NCI-H146 (cell line): ENCODE measurements at places on chromosomes 4 and X.
A peak's percentile ranks its signal among the peaks of the same experiment; 100 is the strongest.

DNA sequence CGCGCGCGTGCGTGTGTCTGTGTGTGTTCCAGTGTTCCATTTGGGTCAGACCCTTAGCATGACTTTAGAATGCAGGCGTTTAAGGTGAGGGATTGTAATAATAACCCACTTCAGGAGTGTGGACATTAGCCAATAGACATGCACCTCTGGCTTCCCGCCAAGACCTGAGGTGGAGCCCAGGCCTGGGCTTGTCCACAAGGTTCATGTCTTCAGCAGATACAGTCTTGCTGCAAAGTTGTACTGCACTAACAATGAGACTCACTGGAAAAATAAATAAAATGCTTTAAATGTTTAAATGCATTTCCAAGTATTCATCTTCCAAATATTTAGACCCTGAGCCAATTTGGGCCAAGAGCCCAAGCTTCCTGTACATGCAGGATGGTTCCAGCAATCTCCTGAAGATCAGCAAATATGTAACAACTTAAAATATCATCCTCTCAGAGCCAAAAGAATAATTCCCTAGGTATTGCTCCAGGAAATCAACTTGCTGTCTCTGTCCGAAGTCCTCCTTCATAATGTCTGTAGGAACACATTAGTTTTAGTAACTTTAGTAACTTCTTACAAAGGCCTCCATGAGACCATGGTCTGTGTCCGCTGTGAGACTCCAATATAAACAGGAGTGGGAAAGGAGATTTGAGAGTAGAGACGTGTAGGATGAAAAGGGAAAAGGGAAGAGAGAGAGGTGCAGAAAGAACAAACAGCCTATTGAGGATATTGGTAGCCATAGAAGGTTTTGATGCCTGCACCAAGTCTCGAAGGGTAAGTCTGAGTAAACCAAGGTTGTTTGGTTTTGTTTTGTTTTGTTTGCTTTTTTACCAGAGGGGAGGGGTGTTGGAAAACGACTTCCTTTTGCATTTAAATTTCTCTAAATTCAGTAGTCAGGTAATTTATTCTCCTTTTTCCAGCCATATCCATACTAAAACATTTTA is 98.5 kb upstream of the KLF3 start:
- no peak for DNase-seq

- peak; percentile 0 for DNase-seq
These were observed 389.9 kb upstream of the EMCN start for GRCh38 chr4:100907465-100908454.

- DNase-seq, result no peak
These were observed 110.6 kb upstream of the FSTL5 start for GRCh38 chr4:162274354-162274753.

- DNase-seq, result peak; percentile 33
These were observed 50.0 kb downstream of the COX18 start for GRCh38 chr4:73019462-73020047.

- no peak for DNase-seq
These were observed 397.6 kb upstream of the BOD1L1 start for GRCh38 chr4:14025111-14025510.

DNA sequence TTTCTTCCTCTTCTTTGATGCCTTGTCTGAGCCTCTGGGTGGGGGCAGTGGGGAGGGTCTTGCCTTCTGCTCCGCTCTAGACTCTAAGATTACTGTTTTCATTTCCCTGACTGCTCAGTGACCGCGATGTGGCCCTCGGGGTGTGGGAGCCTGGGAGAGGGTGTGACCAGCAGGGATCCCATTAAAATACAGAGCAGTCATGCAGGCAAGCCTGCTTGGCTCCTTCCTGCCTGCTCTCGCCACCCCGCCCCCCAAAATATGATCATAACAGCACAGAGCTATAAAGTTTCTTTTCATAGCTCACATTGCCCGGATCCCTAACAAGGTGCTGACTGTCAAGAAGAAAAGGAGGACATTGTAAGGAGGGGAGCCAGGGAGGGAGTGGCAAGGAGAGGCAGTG is 332.9 kb downstream of the RAB28 start:
- no peak for DNase-seq
